Endothelial cell (in vitro differentiated cells): ENCODE measurements at places on chromosomes 2 and 18. TPM values are rescaled to one million over a fixed set of nuclear protein-coding genes. Genes with fewer than 3 reads are reported as not detected.
A peak's percentile ranks its signal among the peaks of the same experiment; 100 is the strongest.

DNA sequence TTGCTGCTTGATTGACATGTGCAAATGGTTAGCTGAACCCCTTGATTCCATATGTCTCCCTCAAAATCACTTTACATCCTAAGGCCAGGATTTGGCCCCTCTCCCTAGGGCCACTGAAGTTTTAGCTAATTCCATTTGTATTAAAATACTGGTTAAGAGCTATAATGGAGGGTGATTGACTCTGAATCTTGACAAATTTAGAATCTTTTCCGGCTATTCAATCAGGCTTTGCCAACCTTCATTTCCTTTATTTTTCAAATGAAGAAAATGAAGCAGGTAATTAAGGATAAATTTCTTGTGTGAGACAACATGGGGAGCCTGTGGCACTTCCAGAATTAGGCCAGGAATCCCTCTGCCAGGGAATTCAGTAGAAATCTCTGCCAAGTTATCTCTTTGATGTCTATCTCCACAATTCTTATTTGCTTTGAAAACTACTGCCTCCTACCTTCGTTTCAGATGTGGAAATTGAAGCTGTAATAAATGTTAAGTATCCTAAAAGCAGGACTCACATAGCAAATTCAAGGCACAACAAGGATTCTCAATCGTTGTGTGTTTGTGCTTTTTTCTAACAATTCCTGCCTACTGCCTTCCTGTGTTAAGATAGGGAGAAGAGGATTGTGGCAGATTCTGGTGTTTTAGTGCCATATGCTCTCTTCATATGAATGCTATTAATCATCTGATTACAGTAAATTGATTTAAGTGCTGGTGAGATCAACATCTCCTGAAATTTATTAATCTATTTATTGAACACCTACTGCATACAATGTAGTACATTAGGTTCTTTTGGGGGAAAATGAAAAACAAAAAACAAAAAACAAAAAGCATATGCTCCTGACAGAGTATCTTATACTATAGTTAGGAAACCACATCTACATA lies 47.8 kb upstream of the MAP4K3 start:
- H3K36me3 ChIP-seq = no peaks in the 10 kb centered on the region
- H3K27me3 ChIP-seq = peaks cover 3% of the 10 kb centered on the region
- peaks cover 36% of the 10 kb centered on the region for H3K4me1 ChIP-seq
- H3K4me3 ChIP-seq = no peak overlapping the region
- no peak overlapping the region for H3K27ac ChIP-seq

GRCh38 chr2:10520926-10521325 lies 72.8 kb upstream of the ODC1 start:
- no peaks in the 10 kb centered on the region for H3K4me1 ChIP-seq
- no peak overlapping the region for H3K4me3 ChIP-seq
- no peak for DNase-seq

GRCh38 chr2:96092573-96092877 lies 23.8 kb downstream of the ADRA2B start:
- no peak overlapping the region for H3K27ac ChIP-seq
- H3K36me3 ChIP-seq = no peaks in the 10 kb centered on the region
- no peak overlapping the region for H3K4me3 ChIP-seq
- H3K4me1 ChIP-seq = no peaks in the 10 kb centered on the region
- peaks cover 4% of the 10 kb centered on the region for H3K27me3 ChIP-seq

DNA sequence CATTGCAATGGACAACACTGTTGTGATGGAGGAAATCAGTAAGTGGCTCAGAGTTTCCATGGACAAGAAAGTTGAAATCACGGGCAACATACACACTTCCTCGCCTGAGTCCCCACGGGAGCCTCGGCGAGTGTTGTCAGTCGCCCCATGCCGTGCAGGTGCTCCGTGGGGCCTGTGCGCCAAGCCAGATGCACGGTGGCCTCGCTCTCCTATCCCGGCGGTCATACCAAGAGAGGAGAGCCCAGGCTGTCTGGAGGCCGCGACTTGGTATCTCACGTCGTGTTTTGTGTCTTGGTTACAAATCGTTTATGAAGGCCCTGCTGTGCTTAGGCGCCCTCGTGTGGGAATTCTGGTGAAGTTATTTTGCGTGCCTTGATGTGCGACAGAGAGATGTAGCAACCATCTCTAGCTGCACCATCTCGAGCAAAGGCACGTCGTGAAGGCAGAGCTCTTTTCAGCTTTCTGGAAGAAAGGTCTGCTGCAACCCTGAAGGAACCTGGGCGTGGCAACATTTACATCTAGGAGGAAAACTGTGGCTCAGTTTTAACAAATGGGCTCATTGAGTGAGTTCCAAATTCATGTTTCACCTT lies 21.8 kb downstream of the ATG4B start:
- H3K4me3 ChIP-seq = peak overlapping the region; percentile 33
- H3K36me3 ChIP-seq = peaks cover 39% of the 10 kb centered on the region
- peaks cover 4% of the 10 kb centered on the region for H3K27me3 ChIP-seq
- peak overlapping the region; percentile 37 for H3K27ac ChIP-seq
- H3K4me1 ChIP-seq = no peaks in the 10 kb centered on the region

- H3K4me1 ChIP-seq = no peaks in the 10 kb centered on the region
- no peaks in the 10 kb centered on the region for H3K36me3 ChIP-seq
- no peaks in the 10 kb centered on the region for H3K27me3 ChIP-seq
These were observed 43.4 kb upstream of the DNAJC10 start for GRCh38 chr2:182672466-182673165.

- no peak overlapping the region for H3K27ac ChIP-seq
- no peaks in the 10 kb centered on the region for H3K27me3 ChIP-seq
- no peak for DNase-seq
- H3K4me3 ChIP-seq = no peak overlapping the region
- H3K4me1 ChIP-seq = no peaks in the 10 kb centered on the region
- H3K36me3 ChIP-seq = no peaks in the 10 kb centered on the region
These were observed 212.4 kb upstream of the CWC22 start for GRCh38 chr2:180219491-180219890.

DNA sequence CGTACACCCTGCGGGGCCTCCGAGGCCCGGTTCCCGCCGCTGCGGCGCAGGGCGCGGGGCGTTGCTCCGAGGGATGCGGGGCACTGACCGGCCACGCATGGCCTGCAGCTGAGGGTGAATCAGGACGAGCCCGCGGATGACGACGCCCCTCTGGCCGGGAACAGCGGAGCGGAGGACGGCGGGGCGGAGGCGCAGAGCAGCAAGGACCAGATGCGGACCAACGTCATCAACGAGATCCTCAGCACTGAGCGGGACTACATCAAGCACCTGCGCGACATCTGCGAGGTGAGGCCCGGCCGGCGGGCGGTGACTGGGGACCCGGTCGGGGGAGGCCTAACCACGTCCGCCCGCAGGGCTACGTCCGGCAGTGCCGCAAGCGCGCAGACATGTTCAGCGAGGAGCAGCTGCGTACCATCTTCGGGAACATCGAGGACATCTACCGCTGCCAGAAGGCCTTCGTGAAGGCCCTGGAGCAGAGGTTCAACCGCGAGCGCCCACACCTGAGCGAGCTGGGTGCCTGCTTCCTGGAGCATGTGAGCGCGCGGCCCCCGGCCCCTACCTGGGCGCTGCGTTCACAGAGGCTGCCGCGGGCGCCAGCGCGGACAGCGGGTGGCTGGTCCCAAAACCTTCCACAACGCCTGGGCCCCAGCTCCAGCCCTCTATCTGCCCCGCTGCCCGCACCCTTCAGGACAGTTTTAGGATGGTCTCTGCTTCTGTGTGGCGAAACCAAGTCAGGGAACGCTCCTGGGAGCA lies 53.2 kb downstream of the FAM168B start:
- H3K27me3 ChIP-seq = peaks cover 7% of the 10 kb centered on the region
- H3K27ac ChIP-seq = no peak overlapping the region
- H3K36me3 ChIP-seq = peaks cover 3% of the 10 kb centered on the region
- no peak overlapping the region for H3K4me3 ChIP-seq
- H3K4me1 ChIP-seq = peaks cover 5% of the 10 kb centered on the region

DNA sequence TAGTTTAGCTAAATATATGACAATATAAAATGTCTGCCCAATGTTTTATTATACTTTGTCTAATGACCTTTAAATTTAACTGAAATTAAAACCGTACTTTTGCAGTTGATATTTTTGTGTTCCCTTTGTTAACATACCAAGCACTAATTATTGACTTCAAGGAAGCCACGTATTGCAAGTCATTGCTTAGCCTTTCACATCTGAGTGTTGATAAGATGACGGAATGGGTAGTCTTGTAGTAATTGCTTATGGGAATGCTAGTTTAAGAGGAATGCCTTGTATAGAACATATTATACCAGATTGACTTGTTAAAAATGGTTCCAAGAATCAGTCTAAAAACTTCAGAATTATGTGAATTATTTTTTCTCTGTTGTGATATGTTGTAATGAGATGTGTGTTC lies 14.0 kb upstream of the ELAC1 start:
- no peak overlapping the region for H3K4me3 ChIP-seq
- DNase-seq = no peak
- H3K4me1 ChIP-seq = no peaks in the 10 kb centered on the region

GRCh38 chr2:234836271-234836670 lies 115.5 kb upstream of the SH3BP4 start:
- no peak overlapping the region for H3K4me3 ChIP-seq
- H3K4me1 ChIP-seq = peaks cover 29% of the 10 kb centered on the region

The TCF4 gene
- 175 TPM for total RNA-seq

The CCDC178 gene
- 5.3 TPM for total RNA-seq

The NAT8 gene
- not detected for total RNA-seq
